ENCODE measurements at places on chromosomes 6 and 20. TPM values are rescaled to one million over a fixed set of nuclear protein-coding genes. Genes with fewer than 3 reads are reported as not detected.
A peak's percentile ranks its signal among the peaks of the same experiment; 100 is the strongest.

Gene SLC12A5
- total RNA-seq = 8.8 TPM

Gene NOTCH4
- 4.7 TPM for total RNA-seq

Gene GJE1
- not detected for total RNA-seq

Gene MPIG6B
- not detected for total RNA-seq

Gene ANKRD66
- not detected for total RNA-seq

Gene ADGB
- 0.04 TPM for total RNA-seq

Gene SPTLC3
- total RNA-seq = 42.7 TPM

Gene NKX2-4
- total RNA-seq = not detected

DNA sequence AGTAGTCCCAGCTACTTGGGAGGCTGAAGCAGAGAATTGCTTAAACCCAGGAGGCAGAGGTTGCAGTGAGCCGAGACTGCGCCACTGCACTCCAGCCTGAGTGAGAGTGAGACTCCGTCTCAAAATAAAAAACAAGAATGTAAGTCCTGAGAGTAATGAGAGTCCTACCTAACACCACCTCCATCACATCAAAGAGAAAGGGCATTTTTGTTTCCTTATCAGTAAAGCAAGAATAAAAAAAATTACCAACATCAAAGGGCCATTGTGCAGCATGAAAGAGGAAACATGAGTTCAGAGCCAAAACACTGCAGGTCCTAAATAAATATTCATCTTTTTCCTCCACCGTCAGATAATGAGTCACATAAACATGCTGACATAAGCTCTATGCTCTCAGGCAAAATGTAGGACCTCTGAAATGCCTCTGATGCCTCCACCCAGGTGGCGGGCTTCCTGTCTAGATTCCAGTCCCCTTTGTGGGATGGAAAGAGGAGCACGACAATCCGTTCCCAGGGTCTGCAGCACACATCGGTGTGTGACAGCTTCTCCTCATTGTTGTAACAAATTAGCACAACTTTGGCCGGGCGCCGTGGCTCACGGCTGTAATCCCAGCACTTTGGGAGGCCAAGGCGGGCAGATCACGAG is 7.2 kb downstream of the ATP9A start:
- no peak for DNase-seq

DNA sequence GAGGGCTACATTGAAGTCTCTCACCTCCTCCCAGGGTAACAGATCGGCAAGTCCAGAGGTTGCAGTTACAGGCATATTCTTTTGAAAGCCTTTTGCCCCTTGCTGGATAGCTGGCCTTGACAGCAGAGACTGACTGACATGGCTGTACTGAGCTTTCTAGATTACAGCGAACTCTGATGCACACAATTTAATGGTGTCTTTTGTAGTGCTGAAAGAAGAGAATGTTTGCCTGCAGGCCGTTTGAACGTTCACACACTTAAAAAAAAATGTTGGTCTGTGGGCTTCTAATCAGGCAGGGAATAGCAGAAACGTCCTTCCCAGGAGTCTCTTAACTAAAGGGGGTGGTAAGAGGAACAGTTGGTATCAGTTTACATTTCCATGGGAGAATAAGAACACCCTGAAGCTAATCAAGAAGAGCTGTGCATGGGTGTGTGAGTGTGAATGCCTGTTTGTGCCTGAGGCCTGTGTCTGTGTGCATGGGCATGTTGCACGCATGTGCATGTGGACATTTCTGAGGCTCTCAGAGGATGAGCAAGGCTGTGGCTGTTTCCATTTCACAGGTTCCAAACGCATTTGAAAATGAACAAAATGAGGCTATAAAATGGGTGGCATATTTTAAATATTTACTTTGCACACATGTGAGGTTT is 213.9 kb upstream of the SSTR4 start:
- no peak for DNase-seq

DNA sequence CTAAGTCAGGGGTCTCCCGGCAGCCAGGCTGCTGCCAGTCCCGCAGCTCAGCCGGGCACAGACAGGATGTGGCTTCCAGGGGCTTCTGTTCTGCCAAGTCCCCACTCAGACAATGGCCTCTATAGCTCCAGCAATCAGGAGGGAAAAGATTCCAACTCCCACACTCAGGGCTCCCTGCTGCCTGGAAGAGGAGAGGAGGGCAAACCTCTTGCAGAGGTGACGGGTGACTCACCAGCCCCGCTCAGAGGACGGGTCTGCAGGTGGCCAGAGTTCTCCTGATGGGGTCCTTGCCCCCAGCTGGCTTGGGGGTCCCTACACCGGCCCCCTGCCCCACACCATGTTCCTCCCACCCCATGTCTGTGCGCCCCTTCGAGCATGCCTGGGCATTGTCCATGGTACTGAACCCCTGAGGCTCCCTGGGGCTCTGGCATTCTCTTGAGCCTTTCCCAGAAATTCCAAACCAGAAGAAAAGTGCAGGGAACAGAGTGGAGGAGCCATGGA is 32.6 kb downstream of the NTSR1 start:
- no peak for DNase-seq

GRCh38 chr6:129908356-129908755 is 47.2 kb upstream of the TMEM244 start:
- DNase-seq = no peak

GRCh38 chr6:68158256-68158655 is 476.8 kb upstream of the ADGRB3 start:
- no peak for DNase-seq

- DNase-seq = no peak
Observed at GRCh38 chr6:119339941-119340456, 9.6 kb downstream of the MAN1A1 start.

- DNase-seq = no peak
Observed at GRCh38 chr20:58349570-58349969, 39.5 kb upstream of the VAPB start.

DNA sequence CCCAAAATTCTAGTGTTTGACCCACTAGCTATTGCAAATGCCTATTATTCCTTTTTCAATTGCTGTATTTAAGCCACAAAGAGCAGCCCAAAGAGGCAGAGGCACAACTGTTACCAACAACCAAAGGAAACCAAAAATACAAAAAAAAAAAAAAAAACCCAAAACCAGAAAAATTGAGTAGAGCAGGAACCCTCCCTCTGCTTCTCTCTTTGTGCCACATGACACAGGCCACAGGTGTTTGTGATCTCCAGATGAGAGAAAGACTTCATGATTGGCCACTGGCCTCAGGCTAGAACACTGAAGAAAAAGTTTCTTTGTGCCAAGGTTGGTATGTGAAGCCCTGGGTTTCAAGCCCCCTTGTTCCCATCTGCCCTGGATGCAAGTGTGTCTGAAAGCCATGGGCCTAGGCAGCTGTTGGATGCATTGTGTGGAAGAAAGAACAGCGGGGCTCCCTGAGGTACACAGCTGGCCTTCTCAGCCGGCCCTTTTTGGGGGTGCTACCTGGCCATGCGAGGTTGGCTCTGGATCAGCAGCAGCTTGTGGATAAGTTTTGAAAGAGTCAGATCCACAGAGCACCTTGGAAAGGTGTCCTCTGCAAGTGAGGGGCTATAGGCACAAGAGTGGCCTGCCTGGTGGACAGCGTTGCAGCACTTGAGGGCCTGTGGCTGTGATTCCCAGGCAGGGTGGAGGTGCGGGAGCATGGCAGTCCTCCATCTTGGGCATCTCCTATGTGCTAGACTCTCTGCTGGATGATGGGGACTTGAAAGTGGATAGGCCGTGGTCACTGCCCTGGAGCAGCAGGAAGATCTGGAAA is 204.5 kb downstream of the ZDHHC14 start:
- DNase-seq = no peak

GRCh38 chr6:136251394-136251793 is 1.3 kb upstream of the MTFR2 start:
- DNase-seq = no peak

DNA sequence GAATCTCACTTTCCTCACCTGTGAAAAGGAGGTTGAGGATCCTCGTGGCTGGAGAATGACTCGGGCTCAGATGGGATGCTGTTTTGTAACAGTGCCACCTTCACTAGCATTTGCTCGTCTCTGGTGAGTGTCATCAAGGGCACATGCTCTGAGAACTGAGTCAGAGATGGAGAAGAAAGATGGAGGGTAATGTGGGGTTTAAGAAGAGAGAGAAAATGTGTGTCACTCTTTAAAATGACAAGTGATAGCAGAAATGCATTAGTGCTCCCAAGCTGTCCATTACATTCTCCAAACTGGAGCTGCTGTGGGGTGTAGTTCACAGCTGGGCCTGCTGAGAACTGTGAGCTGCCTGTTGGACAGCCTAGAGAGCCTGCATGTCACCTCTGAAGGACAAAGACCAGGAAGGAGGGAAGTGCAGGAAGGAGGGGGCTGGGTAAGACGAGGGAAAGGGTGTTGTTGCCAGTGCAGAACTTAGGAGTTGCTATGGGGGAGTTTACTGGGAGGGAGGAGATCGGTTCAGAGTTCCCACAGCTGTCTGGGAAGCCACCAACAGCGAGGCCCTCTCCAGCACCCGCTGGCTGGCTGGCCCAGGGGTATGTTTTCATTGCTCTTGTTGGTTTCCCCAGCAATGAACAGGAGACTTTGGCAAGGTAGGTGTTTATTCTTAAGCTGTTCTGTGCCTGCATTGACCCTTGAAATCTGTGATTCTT is 19.8 kb downstream of the GMPR start:
- no peak for DNase-seq

GRCh38 chr20:56974499-56975250 is 291.8 kb downstream of the BMP7 start:
- peak; percentile 44 for DNase-seq

- no peak for DNase-seq
Observed at GRCh38 chr6:3835055-3835731, 14.0 kb upstream of the FAM50B start.

GRCh38 chr6:95959261-95959660 is 56.5 kb upstream of the FUT9 start:
- no peak for DNase-seq

DNA sequence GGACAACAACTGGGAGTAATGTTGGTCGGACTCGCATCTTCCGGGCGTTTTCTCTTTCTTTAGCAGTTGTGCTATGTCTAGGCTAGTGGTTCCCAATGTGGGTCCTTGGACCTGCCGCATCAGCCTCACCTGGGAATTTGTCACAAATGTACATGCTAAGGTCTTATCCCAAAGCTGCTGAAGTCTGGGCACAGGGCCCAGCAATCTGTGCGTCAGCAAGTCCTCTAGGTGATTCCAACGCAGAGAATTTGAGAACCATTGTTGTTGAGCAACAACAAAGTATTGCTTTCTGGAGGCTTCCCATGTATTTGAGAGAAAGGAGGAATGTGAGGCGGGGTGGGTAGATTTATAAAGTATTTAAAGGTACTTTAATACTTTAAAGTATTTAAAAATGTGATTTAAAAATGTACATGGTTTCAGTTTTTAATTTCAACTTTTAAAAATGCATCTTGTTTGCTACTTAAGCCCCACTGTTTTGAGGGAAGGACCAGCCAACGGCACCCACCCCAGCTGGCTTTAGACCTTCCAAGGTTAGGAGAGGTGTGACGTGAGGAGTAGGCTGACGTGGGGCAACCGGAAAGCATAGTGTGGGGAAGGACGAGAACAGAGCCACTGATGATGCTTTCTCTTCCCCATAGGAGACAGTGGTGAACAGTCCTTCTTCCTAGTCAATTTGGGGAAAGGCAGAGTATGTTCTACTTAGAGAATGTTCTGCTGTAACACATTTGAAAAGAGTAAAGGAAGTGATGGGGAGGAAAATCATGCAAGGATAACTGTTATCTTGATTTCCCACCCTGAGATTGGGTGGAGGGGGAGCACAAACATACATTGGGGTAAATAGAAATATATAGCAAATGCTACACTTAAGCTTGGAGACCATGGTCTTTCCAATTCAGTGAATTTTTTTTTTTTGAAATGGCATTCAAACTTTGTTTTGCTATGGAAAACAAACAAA is 4.3 kb downstream of the UST start:
- DNase-seq = no peak

DNA sequence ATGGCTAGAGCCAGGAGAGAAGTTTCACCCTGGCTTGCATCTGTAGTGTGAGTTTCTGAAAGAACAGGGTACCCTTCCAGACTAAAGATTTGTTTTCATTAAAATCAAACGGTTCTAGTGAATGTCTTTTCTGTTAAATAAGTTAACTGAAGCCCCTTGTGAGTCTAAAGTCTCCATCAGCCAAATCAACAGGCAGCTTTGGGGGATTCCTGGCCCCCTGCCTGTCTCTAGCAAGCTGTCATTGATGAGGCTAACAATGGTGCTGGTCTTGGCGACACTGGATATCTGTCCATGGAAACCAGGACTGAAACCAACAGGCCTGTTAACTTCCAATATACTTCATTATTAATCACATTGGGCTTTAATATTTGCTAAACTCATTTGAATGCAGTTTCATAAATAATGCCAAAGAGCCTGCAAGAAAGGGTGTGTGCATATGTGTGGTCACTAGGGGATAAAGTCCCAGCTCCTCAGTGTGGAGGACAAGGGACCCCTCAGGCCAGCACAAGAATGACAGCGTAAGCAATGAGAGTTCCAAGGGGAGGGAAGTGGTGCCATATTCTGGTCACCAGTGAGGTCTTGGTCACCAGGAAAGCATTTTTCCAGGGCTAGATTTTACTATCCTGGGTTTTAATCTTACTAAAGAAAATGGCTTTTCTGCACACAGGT is 9.1 kb upstream of the RNF182 start:
- DNase-seq = no peak

- DNase-seq = no peak
Observed at GRCh38 chr20:12715371-12715770, 293.4 kb upstream of the SPTLC3 start.

GRCh38 chr6:3393836-3394202 is 63.0 kb downstream of the SLC22A23 start:
- no peak for DNase-seq

DNA sequence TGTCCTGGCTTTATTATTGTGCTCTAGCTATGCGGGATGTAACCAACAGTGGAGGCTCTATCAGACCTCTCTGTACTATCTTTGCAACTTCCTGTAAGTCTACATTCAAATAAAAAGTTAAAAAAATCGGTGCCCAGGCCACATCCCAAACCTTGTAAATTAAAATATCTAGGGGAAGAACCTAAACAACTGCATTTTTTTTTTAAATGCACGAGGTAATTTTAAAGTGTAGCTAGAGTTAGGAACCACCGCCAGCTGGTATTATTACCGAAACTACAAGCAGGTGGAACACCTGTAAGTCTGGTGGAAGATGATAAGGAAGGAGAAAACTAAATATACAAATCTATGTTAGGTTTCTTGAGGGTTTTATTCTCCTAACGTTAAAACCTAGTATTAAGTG is 34.5 kb upstream of the ID4 start:
- DNase-seq = no peak

DNA sequence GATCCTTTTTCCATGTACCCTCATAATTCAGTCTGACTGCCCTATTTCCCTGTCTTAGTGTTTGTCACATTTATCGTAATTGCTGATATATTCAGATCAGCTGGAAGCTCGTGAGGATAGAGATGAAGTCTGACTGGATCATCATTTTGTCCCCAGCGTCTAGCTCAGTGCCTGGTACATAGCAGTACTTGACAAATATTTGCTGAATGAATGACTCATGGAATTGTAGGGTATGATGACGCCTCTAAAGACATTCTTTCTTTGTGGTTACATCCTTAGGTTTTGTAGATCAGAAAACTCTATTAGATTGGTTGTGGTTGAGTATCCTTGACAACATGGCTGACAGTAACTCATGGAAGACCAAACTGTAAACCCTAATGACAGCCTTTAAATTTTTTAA is 68.9 kb downstream of the MTHFD1L start:
- DNase-seq = no peak

Data from progenitor cell of endocrine pancreas (in vitro differentiated cells).